ENCODE measurements at places on chromosomes 3 and 15. TPM values are rescaled to one million over a fixed set of nuclear protein-coding genes. Genes with fewer than 3 reads are reported as not detected.

DNA sequence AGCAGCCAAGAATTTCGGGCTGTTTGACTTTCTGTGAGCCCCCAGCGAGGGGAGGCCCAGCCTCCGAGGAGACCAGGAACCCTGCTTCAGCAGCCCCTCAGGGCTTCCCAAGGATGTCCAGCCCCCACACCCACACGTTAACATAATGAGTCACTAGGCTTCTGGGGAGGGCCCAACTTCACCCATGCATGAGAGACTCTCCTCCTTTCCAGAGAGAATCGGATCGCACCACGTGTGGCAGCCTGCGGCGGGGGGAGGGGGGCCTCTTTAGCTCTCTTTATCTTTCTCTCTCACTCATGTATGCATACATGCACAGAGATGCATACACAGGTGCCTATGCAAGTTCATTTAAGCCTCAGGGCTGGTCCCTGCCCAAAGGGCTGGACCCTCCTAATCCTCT lies 3.1 kb upstream of the AP2M1 start:
- no peak for DNase-seq

DNA sequence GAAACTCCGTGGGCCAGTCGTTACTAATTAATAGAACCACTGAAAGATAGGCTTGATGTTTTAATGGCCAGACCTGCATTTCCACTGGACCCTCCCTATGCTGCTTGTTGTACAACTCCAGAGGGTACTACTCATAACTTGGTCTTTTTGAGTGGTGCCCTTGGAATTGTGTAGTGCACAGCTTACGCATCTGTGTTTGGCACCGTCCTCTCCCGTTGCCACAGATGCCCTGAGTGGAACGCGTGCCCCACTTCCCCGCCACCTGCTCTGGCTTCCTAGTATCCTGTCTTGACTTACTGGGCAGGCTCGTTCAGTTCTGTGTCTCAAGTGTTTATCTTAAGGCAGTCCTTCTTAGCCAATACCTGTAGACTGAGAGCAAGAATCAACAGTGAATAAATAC lies 78.7 kb downstream of the USP13 start:
- no peak for DNase-seq

- no peak for DNase-seq
Measured at GRCh38 chr3:66885326-66886000, 112.6 kb upstream of the KBTBD8 start.

DNA sequence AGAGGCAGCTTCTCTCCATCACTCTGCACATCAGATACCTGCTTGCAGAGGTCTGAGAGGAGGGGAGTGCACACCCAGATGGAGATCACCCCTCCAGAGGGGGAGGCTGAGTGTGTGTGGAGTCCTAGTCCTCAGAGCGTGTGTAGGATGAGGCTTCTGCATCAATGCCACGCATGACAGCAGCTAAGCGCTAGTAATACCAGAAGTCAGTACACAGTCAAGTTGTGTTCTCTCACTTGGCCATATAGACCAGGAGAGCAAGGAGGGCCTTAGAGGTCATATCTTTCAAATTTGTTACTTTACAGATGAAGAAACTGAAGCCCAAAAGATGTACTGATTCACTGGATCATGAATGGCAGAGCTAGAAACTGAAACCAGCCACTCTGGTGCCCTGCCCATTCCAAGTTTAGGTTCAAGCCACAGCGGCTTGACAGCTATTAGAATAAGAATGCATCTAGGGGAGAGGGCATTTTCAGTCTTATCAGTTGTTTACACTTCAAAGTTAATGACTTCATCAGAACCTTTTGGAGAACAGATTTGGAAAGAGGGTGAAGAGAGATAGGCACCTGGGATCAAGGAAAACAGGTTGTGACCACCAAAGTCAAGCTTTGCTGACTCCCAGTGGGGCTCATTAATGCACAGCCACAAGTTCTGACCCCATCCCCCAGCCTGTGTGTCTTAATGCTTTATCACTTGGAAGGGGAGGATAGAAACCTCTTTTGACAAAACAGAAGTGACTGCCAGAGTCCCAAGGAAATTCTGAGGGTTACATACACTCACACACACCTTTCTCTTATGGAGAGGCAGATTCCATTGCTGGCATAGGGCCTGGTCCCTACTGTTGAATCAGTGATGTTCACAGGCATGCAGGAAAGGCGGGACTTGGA lies 310.3 kb downstream of the CHST2 start:
- no peak for DNase-seq

DNA sequence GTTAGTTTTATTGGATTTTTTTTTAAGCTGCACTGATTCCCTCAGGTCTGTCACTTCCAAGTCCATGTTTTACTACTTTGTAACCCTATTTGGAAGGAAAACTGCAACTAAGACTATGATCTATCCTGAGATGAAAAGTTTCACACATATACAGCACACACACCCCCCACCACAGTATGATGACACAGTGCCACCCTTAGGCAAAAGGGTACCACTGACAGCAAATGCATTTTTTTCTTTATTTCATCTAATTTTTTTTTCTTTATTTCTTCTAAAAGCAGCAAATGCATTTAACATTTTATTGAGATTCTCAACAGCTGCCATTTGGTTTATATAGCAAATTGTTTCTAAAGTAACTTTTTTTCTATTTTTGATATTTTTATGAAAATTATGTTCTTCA lies 21.2 kb downstream of the NGRN start:
- DNase-seq = peak; percentile 43

DNA sequence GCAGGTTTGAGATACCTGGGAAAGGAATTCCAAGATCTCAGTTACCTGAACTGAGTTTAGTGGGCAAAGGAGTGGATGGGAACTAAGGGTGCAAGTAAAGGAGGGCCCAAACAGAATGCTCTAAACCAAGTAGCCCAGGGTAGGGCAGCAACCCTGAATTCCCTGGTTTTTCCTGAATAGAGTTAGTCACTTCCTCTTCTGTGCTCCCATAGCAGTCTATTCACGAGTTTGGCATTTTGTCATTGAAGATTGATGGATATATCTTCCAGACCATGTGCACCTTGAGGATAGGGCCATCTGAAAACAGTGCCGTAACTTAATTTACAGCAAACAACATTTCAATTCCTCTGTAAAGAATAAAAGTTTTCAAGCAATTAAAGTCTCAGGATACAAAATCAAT lies 18.5 kb upstream of the PTX3 start:
- no peak for DNase-seq

GRCh38 chr3:95923496-95924210 lies 890.7 kb upstream of the EPHA6 start:
- DNase-seq = no peak

DNA sequence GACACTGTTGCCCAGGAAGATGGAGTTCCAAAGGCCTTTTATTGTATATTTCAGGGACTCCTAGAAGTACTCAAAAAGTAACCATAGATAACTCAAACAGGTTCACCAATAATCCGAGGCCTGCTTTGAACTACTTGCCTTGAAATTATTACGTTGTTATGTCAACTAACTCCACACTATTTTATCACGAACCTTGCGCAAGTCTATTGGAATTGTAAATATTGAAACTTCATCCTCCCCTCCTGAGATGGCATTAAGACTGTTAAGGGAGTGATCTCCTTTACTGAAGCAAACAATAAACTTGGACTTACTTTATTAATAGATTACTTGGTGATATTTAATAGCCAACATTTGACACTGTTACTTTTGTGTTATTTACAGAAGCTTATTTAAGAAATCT lies 199.6 kb upstream of the GADL1 start:
- peak; percentile 57 for DNase-seq

- no peak for DNase-seq
Measured at GRCh38 chr3:184066211-184066610, 13.4 kb downstream of the HTR3C start.

Gene CD200
- total RNA-seq = not detected

Gene OR5K3
- not detected for total RNA-seq

Gene RTP2
- total RNA-seq = not detected

Gene TMEM40
- not detected for total RNA-seq

Gene LRRC57
- total RNA-seq = 26.0 TPM

Data from HepG2 (cell line).